Activated T-helper 1 cell treated with Interleukin-2 at 50 U/mL for 16 hours (primary cell): ENCODE measurements at places on chromosomes 4 and X.

DNA sequence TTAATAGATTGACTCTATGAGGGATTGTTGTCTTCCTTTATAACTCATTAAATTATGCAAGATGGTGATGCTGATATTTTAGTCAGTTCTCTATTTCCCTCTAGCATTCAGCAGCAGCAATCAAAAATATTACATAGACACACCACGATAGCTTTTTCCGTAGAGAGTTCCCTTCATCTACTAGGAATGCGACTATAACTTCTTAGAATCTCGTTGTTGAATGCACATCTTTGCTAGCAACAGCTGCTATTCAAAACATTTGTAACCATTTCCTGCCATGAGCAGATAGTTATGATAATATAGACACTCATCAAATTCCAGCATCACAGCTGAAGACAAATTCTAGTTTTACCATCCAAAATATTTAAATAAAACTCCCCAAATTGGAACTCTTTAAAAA lies 147.4 kb upstream of the FGF13 start:
- DNase-seq = no peak

- no peak for DNase-seq
Observed at GRCh38 chrX:15373976-15374375, 10.2 kb downstream of the VEGFD start.

- no peak for DNase-seq
Observed at GRCh38 chr4:143251779-143252178, 67.1 kb downstream of the USP38 start.

GRCh38 chr4:29704059-29704458 lies 1016.1 kb upstream of the PCDH7 start:
- no peak for DNase-seq

- DNase-seq = no peak
Observed at GRCh38 chr4:186643501-186644310, 80.0 kb downstream of the FAT1 start.

GRCh38 chr4:110172972-110173371 lies 25.4 kb downstream of the ELOVL6 start:
- no peak for DNase-seq

- peak; percentile 29 for DNase-seq
Observed at GRCh38 chrX:129984111-129984958, 1.9 kb downstream of the BCORL1 start.

DNA sequence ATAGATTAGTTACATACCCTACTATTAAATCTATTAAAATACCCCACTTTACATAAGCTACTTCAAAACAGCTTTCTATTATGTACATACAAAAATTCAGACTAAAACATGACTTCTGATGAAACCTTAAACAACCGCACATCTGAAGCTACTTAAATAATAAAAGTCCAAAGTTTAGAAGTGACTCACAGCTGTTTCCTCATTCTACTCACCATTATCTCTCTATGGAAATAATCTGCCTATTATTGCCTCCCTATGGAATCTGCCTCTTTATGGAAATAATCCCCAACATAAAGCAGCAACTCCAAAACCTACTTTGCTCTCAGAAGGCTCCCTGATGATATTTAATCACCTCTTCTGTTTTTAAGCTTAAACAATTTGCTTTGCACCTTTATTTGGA lies 15.7 kb upstream of the BANK1 start:
- DNase-seq = no peak

DNA sequence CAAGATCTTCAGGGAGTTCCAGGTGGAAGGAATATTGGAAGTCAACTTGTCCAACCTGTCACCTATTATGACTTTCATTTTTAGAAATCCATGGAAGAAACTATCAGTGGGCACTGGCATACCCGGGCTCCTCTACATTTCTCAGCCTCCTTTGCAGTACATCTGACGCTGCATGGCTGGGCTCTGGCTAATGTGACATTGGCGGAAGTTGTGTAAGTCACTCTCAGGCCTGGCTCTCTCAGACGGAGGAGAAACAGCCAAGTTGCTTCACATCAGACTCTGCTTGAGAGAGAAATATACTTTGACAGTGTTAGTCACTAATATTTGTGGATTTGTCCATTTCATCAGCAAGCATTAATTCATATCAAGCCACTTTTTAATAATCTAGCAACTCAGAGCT lies 4.5 kb downstream of the DCHS2 start:
- no peak for DNase-seq

DNA sequence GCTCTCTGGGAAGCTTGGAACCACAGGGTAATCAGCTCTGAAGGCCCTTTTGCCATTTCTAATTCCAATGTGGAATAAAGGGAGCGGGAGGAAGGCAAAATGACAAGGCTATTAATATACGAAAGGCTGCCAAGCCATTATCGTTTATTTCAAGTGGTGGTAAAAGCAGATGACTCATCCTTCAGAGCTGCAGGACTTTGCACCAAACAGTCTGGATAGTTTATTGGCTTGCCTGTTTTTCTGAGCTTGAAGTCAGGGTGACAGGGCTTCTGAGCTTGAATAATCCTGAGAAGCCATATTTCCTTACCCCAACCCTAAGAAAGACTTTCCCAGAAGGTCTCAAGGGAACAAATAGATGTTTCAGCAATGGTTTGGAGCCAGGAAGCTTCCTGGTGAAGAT lies 7.7 kb upstream of the GABRE start:
- DNase-seq = no peak

- DNase-seq = no peak
Observed at GRCh38 chr4:81431971-81432370, 39.7 kb downstream of the RASGEF1B start.

DNA sequence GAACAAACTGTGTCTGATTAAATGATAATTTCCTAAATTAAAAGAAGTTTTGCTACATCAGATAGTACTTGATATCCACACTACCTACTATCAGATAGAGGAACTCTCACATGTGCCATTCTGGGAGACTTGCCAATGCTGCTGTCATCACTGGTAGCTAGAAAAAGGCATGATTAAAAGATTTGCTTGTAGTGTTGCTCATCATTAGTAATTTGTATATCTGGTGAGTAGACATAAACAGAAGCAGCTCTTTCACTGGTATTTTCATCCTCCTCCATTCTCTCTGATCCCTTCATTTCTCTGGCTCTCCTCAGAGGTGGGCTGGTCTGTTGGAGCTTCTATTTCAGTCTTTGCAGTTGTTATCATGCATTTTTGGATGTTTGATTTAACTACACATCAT lies 56.0 kb downstream of the SPRY1 start:
- no peak for DNase-seq

GRCh38 chr4:107853444-107854355 lies 29.0 kb downstream of the SGMS2 start:
- no peak for DNase-seq

- no peak for DNase-seq
Observed at GRCh38 chr4:54391104-54391503, 162.0 kb downstream of the PDGFRA start.

DNA sequence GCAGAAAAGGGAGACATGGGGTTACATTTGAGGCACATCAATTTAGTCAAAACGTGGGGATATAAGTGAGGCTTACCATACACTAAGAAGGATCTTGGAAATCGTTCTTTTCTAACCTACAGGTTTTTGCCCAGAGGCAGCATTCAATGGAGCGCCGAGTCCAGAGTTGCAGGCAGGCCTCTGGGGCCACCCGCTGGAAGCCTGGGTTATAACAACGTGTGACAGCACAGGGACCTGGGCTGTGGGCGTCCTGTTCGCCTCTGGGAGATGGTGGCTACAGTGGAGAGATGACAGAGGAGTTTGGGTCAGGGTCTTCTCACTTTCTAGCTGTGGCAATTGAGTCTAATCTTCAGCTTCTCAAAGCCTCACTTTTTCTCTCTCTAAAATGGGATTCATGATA lies 53.9 kb downstream of the ENPP6 start:
- no peak for DNase-seq

- no peak for DNase-seq
Observed at GRCh38 chr4:83603129-83603528, 67.2 kb downstream of the GPAT3 start.

- DNase-seq = no peak
Observed at GRCh38 chrX:119132316-119132715, 4.7 kb upstream of the KIAA1210 start.

GRCh38 chrX:41518841-41519220 lies 71.7 kb downstream of the NYX start:
- no peak for DNase-seq

- DNase-seq = no peak
Observed at GRCh38 chr4:101187841-101188240, 159.5 kb downstream of the PPP3CA start.

GRCh38 chr4:94352163-94352562 lies 9.5 kb upstream of the HPGDS start:
- no peak for DNase-seq

DNA sequence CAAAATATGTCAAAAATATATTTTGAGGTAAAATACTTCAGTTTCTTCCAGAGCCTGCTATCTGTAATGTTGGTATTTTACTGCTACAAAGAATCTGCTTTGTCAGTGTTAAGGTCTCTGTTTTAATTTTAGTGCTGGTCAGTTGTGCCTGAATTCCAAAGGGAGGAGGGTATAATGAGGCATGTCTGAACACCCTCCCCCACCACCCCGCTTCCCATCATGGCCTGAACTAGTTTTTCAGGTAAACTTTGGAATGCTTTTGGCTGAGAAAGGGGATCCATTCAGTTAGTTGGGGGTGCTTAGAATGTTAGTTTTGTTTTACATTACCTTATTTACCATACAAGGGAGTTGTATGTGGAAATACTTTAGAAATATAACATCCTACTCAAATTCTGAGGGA lies 158.5 kb downstream of the MID1IP1 start:
- no peak for DNase-seq
